ENCODE measurements at places on chromosomes 1 and 21.

DNA sequence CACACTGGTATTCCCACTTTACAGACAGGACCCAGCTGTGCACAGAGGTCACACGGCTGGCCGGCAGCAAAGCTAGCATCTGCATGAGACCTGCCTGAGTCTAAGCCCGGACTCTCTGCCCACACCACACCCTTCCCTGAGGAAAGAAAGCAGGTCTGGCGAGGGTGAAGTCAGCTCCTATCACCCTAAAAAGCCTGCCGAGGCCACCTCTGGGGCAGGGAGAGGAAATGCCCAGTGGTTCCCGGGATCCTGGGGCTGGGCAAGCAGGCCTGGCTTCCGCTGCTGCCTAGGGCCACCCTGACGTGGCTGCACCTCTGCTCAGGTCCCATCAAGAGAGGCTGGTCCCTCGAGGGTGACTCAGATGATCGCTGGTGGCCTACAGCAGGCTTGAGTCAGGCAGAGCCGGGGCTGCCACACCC is 42.2 kb downstream of the RAP1GAP start:
- no peak for DNase-seq

GRCh38 chr1:33191731-33192275 is 10.0 kb upstream of the TRIM62 start:
- no peak for DNase-seq

DNA sequence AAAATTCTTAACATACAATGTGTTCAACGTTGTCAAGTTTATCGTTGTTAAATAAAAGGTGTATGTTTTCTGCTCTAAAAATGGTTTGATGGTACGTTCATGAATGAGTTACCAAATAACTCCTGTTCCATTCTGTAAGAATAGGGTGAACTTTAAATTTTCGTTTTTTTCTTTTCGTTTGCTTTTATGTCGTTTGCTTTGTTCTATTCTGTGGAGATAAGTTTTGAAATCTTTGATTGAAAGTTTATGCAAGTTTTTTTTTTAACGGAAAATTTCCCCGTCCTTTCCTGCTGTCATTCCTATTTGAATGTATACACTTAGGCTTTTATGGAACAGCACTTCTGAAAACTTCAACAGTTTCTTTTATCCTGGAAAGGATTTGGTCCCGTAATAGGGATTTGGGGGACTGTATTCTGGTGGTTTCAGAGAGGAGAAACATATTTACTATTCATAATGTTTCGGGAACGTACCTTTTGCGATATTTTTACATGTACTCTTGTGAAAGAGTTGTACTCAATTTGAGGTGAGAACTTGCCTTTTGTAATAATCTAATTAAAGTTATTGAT is 1.7 kb downstream of the DR1 start:
- no peak for DNase-seq

DNA sequence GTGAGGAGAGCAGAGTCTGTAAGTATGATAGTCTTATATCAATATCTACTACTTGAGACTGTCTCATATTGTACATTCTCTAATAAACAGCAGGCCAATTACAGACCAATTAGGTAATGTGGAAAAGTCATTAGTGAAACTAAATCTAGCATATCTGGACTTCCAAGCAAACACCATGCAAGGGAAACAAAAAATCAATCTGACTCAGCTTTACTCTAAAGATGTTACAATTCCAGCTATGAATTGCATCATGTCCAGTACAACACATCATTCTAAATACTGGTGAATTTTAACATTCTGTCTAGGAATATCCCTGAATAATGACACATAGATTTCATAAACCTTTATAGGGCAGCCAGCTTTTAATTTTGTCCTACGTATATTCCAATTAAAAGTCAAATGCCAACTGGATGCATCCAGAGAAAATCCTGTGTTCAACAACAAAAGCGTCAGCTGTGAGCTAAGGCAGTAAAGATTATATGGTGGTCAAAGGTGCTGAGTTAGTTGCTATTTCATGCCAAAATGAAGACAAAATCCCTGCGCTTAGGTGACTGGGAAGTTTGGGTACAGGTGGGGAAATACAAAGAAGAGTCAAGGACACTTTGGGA is 159.3 kb downstream of the TTLL7 start:
- DNase-seq: no peak

- DNase-seq: no peak
Observed at GRCh38 chr1:18929686-18930085, 26.8 kb downstream of the IFFO2 start.

DNA sequence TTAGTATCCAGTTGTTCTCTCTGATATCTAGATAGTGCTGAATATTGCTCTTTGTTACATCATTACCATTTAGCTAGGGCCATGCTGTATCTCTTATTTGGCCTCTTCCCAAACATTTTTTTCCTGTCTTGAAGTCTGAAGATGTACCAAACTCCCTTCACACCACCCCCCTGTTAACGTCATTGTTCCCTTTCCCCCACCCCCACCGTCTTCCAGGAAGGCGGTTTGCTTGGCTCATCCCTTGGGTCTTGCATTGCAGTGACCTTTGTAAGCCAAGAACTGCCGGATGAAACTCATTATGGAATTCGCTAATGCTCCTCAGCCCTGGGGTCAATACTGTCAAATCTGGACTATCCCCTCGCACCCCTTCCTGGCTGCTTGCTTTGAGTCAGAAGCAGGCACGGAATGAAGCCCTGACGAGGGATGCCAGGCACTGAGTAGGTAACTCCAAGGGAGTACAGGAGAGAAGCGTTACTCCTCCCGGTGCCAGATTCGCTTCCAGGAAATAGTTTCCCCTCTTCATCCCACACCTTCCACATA is 283.1 kb downstream of the TM2D1 start:
- no peak for DNase-seq

- DNase-seq: no peak
Observed at GRCh38 chr1:114352797-114353196, 158.2 kb downstream of the TRIM33 start.

DNA sequence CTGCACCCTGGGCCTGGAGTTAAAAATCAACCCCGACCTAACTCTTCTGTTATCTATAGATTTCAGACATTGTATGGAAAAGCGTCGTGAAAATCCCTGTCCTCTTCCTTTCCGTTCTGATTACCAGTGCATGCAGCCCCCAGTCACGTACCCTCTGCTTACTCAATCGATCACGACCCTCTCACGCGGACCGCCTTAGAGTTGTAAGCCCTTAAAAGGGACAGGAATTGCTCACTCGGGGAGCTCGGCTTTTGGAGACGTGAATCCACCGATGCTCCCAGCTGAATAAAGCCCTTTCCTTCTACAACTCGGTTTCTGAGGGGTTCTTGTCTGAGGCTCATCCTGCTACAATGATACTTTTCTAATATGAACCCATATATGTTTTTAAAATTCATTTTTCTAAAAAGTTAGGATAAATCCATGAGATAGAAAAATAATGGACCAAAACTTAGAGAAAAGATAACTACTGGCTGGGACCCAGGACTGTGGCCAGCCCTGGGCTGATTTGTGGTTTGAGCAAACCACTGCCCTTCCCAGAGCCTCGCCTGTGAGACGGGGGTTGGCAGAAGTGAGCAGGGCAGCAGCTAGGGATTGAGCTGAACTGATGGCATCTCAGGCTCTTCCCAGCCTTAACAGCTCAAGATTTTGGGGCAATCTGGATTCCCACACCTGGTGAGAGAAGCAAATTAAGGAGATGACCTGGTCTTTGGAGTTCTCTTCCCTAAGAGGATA is 5.0 kb downstream of the UQCRHL start:
- DNase-seq: no peak

DNA sequence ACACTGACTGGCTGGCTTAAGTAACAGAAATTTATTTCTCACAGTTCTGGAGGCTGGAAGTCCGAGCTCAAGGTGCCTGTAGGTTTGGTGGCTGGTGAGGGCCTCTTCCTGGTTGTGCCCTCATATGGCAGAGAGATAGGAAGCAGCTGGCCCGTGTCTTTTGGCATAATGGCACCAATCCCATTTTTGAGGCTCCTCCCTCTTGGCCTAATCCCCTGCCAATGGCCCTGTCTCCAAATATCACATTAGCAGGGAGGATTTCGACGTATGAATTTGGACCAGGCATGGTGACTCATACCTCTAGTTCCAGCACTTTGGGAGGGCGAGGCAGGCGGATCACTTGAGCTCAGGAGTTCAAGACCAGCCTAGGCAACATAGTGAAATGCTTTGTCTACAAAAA is 37.4 kb downstream of the AGPAT3 start:
- no peak for DNase-seq

GRCh38 chr21:17542371-17543011 is 29.6 kb downstream of the CXADR start:
- DNase-seq: no peak

GRCh38 chr1:145784409-145784808 is 39.5 kb downstream of the RNF115 start:
- no peak for DNase-seq

DNA sequence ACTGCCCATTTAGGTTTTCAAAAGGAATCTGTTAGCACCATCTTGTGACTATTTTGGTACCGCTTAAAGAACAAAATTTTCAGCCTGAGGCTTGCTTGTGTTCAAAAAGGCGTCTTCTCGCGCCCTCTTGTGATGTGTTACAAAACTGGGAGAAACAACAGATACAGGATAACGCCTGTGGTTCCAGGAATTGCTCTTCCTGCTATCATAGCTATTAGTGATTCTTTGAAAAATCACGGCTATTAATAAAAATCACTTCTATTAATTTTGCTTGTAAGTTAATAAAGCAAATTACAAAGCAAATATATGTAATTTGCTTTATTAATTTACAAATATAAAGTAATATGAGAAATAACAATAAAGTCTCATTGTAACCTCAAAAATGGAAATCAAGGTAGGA is 82.2 kb upstream of the ABCD3 start:
- no peak for DNase-seq

- no peak for DNase-seq
Observed at GRCh38 chr1:67564193-67564592, 120.8 kb upstream of the GADD45A start.

- DNase-seq: no peak
Observed at GRCh38 chr1:58249737-58250586, 296.6 kb downstream of the OMA1 start.

GRCh38 chr1:53837646-53837923 is 511 bp downstream of the NDC1 start:
- no peak for DNase-seq

DNA sequence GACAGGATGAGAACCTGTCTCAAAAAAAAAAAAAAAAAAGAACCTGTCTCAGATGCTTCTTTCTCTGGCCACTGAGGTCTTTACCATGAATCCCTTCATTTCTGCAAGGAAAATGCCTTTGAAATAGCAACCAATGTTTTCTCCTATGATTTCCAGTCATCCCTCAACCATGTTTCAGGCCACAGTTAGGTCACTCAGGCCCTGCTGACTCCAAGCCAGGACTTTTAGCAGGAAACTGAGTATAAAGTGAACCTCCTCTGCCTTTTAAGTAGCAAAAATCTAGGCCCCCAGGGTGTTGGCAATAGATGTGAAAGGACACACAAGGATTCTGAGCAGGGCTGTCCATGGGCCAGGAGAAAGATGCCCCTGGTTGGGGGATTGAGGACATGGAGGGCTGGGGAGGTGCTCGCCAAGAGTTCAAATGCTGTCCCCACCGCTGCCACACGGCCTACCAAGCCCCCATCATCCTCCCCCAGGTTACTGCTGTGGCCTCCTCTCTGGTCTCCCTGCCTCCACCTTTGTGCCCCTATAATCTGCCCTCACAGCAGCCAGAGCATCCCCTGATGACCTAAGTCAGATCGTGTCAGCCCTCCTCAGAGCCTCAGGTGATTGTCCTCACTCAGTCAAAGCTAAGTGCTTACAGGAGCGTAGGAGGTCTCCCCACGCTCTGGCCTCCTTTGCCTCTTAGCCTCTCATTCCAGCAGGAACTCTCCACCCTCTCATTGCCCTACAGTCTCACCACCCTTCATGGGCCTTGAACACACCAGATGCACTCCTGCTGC is 54.6 kb downstream of the MATN1 start:
- no peak for DNase-seq

GRCh38 chr1:50252196-50252595 is 143.5 kb downstream of the ELAVL4 start:
- no peak for DNase-seq

DNA sequence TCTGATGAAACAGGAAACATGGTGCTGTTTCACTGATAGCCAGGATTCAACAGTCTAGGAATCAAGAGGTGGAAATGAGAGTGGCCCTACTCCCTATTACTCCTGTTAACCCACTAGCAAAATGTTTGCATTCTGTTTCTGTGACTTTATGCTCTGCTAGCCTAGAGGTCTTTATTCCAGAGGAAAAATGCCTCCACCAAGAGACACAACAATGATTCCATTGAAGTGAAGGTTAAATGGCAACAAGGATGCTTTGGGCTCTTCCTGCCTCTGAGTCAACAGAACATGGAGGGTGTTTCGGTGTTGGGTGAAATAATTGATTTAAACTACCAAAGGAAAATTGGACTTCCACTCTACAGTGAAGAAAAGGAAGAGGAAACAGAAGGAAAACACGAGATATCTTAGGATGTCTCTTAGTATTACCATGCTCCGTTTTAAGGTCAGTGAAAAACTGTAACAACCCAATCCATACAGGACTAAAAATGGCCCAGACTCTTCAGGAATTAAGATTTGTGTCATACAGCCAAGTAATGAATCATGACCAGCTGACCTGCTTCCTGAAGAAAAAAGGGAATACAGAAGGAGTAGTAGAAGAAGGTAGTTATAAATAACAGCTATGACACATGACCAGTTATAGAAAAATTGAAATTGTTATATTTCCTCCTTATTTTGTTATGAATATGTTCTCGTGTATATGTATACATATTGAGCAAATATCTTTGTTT is 1237.8 kb downstream of the NCAM2 start:
- no peak for DNase-seq

DNA sequence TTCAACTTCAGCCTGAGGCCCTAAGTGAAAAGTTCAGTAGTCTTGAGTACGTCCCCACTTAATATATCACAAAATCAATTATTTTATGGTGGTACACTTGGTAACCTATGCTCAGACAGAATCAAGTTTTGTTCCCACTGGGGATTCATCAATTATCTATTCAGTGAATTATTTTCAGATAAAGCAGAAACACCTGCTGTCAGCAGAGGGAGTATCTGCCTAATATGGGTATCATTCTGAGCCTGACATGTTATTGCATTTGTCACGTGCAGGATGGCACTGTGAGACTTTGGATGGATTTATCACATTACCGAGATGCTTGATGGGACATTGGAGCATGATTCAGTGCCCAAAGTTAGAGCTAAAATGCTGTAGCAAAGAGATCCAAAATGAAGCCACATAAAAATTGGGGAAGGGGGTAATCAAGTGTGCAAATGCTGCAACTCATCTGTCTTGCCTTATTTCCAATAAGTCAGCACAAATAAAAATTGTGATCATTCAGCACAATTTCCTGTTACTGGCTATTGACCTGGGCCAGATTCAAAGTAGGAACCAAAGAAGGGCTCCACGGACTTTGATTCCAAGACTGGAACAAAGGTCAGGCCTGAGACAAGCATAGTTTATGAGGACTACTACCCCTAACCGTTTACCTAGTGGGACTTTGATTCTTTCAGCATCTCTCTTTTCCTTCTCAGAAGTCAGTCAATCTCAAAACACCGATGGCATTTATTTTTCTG is 657.6 kb downstream of the LMO4 start:
- no peak for DNase-seq

- DNase-seq: no peak
Observed at GRCh38 chr1:218494449-218494852, 149.3 kb downstream of the TGFB2 start.

- DNase-seq: no peak
Observed at GRCh38 chr1:188065917-188066316, 1237.2 kb downstream of the PLA2G4A start.

GRCh38 chr1:89809556-89809955 is 11.3 kb upstream of the LRRC8D start:
- no peak for DNase-seq

Measured in activated naive CD4-positive, alpha-beta T cell treated with Interleukin-2 at 50 U/mL for 16 hours (primary cell).